Activated naive CD8-positive, alpha-beta T cell treated with anti-CD3 and anti-CD28 coated beads, Interleukin-2, amount 50 U/mL, for 16 hours (primary cell): ENCODE measurements at places on chromosomes 1 and 21.
A peak's percentile ranks its signal among the peaks of the same experiment; 100 is the strongest.

- DNase-seq, result peak; percentile 60
Observed at GRCh38 chr1:96721416-96722160, at the start of gene PTBP2. TSS of gene PTBP2 (plus strand) at chr1:96721784. CDS start at chr1:96721865, 81 bp downstream.

DNA sequence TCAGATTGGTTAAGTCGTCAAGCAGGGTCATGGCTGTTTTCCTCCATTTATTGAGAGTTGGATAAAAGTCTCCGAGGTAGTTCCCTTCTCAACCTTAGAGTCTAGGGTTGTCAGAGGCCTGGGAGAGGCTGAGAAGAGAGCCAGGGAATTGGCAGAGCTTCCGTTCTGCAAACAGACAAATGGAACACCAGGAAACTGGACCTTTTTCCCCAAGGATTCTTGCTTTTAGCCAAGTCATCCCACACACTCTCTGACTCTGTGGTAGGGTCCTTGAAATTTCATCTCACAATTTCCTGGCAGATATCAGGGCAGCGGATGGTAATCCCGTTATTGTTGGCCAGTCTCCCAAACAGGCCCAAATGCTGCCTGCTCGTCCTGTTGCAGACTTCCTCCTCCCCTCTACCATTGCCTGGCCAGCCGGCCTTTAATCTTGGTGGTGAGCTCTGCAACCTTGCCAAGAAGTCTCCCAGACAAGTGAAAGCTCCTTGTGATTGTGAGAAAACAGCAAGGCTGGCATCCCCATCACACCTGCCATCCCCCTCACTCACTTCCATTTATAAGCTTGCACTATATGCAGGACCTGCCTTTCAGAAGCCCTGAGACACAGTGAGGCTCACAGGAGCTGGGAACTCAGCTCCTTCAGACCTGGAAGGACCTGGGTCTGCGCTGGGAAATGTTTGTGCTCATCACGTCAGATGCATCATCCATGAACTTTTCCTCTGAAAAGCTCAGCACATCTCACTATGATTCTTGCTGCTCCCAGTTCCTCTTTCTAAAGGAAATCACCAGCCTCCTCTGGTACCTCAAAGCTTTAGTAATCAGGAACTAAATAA lies 13.7 kb upstream of the SRP9 start:
- DNase-seq, result no peak

- DNase-seq, result no peak
Observed at GRCh38 chr1:205369701-205370123, 13.0 kb upstream of the KLHDC8A start.

GRCh38 chr1:80217377-80217986 lies 1211.0 kb upstream of the ADGRL4 start:
- no peak for DNase-seq

DNA sequence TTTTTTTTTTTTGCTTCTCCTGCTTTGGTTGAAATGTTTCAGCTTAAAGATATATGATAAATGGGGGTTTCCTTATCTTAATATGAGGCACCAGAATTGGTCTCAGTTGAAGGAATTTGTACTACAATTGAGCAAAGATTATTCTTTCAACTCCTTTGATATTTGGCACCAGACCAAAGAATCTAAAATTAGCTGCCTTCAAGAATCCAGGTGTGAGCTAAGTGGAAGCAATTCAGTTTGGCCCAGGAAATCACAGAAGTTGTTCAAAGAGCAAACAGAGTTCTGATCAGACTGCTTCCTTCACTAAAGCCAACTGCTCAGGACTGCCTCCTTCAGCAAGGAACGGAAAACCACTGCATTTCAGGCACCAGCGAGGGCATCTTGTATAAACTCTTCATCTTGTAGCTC lies 68.3 kb upstream of the BCAR3 start:
- no peak for DNase-seq

- DNase-seq, result no peak
Observed at GRCh38 chr1:72516264-72516663, 233.9 kb upstream of the NEGR1 start.
